Brain (organoid and tissue), 16 donors: ENCODE measurements at places on chromosomes 6 and 20.

DNA sequence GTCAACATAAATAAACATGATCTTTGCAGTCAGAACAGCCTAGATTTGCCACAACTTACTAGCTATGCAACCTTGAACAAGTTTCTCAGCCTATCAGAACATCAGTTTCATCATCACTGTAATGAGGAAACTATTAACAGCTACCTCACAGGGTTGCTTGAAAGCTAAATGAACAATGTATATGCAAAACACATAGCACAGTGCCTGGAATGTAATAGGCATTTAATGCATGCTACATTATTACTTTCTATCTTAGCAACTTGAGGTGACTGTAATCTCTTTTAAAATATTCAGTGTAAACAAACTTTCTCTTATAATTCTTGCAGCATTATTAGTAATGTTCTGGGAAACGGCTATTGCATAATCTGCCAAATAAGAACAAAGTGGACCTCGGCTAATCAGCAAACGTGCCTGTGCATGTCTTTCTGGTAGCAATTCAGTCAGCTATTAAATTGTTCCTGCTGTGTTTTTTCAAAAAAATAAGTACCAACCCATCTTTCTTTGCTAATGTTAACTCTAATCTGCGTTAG is 61.5 kb downstream of the SYNE1 start:
- peak; percentile 13 for DNase-seq

DNA sequence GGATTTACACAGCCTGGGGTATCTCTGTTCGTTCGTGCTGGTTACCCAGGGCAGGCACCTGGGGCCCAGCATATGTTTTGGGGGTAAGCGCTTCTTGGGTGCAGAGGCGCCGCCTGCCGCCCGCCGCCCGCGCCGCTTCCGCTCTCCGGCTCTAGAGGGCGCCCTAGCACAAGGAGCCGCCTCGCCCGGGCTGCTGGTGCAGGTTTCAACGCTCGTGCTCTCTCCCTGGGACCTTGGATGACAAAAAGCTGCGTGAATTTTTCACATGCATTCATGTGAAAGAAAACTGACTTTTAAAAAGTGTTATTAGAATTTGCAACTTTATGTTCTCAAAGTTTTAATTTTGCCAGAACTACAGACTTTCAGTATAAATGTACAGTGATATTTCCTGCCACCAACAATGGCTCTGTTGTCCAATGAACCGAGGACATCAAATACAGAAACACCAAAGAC is 32.5 kb downstream of the PRR18 start:
- peak; percentile 35 for DNase-seq

- DNase-seq, result no peak
Observed at GRCh38 chr6:110728501-110728900, 86.8 kb downstream of the CDK19 start.

GRCh38 chr20:37643400-37643799 is 50.4 kb upstream of the CTNNBL1 start:
- DNase-seq, result no peak

DNA sequence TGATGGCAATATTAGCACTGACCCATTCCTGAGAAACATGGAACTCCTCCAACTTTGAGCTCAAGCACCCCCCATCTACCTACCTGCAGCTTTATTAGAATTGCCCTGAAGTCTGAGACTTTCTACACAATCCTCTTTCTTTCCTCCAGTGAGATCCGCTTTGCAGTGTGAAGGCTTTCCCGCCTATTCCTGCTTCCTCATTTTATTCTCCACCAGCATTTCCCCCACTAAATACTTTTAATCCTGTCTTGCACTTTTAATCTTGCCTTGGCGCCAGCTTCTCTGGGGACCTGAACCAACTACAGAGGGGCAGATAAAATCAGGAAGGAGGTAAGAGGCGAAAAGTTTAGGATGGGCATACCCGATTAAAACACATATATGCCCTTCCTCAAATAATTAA is 178.1 kb upstream of the PRDM1 start:
- no peak for DNase-seq

DNA sequence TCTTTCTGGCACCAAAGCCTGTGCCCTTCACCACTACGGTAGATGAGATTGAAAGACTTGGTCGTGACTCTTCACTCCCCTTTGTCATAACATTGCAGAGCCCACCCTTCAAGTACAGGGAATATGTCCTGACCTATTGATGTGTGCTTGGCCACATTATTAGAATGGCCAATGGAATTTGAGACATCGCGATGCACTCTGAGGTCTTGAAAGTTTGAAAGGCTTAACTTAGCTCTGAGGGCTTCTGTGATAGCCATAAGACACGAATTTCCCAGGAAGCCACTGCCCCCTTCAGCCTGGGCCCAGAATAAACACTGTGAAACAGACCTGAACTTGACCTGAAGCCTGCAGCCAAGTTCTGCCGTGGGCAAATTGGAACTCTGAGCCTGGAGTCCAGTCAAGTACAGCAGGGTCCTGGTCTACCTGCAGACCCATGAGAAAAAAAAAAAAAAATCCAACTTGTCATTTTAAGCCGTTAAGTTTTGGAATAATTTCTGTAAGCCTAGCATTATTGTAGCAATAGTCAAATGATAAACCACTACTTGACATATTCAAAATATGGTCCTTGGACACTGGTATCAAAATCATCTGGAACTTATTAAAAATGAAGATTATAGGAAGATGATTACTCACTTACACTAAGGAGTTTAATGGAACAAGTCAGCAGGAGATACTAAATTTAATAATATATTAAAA is 36.9 kb upstream of the TRAF3IP2 start:
- DNase-seq, result peak; percentile 11
